Glutamatergic neuron (in vitro differentiated cells): ENCODE measurements at places on chromosomes 3 and 15. TPM values are rescaled to one million over a fixed set of nuclear protein-coding genes. Genes with fewer than 3 reads are reported as not detected.

The SPTBN5 gene
- 0.32 TPM for total RNA-seq

- no peak for DNase-seq
- no peaks in the 10 kb centered on the region for H3K27me3 ChIP-seq
- H3K36me3 ChIP-seq, result no peaks in the 10 kb centered on the region
Measured at GRCh38 chr3:188085584-188086560, 68.1 kb upstream of the LPP start.

- H3K4me3 ChIP-seq, result no peak overlapping the region
- peak; percentile 24 for DNase-seq
- peaks cover 4% of the 10 kb centered on the region for H3K36me3 ChIP-seq
- peak overlapping the region; percentile 6 for H3K27ac ChIP-seq
- H3K4me1 ChIP-seq, result no peaks in the 10 kb centered on the region
Measured at GRCh38 chr15:21270474-21270873, 169.8 kb downstream of the POTEB3 start.

DNA sequence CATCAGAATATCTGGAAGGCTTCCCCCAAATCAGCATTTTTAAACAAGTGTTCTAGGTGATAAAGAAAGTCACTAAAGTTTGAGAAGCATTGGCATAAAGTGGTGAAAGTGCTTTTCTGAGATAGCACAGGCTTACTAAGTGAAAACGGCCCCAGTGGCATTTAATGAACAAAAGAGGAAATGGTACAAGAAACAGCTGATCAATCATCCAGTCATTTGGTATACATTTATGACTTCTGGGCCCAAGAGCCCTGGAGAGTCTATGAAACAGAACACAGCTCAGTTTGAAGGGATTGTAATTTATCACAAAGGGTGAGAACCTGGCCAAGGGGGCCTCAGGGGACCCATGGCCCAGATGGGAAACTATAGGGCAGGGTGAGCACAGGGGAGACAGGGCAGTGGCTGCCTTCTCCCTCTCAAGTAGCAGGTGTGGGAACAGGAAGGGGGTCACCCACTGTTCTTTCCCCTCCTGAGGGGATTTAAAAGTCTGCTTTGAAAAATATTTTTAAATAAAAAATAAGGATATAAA is 265.5 kb upstream of the ROPN1 start:
- H3K27me3 ChIP-seq, result peaks cover 41% of the 10 kb centered on the region
- DNase-seq, result no peak
- no peaks in the 10 kb centered on the region for H3K36me3 ChIP-seq

The MAP1A gene
- 301 TPM for total RNA-seq

The SUSD5 gene
- total RNA-seq, result 2.0 TPM

GRCh38 chr3:142563496-142563997 is 15.0 kb downstream of the ATR start:
- H3K27ac ChIP-seq, result no peak overlapping the region
- DNase-seq, result no peak
- no peaks in the 10 kb centered on the region for H3K36me3 ChIP-seq
- H3K4me1 ChIP-seq, result no peaks in the 10 kb centered on the region
- no peak overlapping the region for H3K4me3 ChIP-seq

- H3K4me3 ChIP-seq, result no peak overlapping the region
- peaks cover 8% of the 10 kb centered on the region for H3K27me3 ChIP-seq
- no peak overlapping the region for H3K27ac ChIP-seq
- no peaks in the 10 kb centered on the region for H3K36me3 ChIP-seq
- no peak for DNase-seq
Measured at GRCh38 chr3:133930341-133930933, 34.8 kb upstream of the RAB6B start.

DNA sequence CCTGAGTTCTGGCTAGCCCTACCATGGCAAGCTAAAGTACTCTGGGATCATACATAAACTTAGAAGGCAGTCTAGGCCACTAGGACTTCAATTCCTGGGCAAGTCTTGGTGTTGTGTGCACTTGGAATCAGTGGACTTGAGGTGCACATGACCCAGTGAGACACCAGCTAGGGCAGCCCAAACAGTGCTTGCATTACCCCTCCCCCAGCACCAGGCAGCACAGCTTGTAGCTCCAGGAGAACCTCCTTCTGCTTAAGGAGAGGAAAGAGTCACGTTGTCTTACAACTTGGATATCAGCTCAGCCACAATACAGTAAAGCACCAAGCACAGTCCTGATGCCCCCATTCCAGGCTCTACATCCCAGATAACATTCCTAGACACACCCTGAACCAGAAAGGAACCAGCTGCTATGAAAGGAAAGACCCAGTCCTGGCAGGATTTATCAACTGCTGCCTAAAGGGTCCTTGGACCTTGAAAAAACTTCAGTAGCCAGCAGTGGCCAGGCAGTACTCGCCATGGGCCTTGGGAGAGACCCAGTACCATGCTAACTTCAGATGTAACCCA is 57.2 kb downstream of the MYO9A start:
- DNase-seq, result no peak
- H3K4me1 ChIP-seq, result peaks cover 6% of the 10 kb centered on the region
- no peak overlapping the region for H3K4me3 ChIP-seq
